ENCODE measurements at places on chromosomes 3 and 15.

- no peak overlapping the region for H3K4me3 ChIP-seq
- no peaks in the 10 kb centered on the region for H3K4me1 ChIP-seq
- H3K36me3 ChIP-seq: no peaks in the 10 kb centered on the region
- no peaks in the 10 kb centered on the region for H3K27me3 ChIP-seq
- H3K27ac ChIP-seq: no peak overlapping the region
- no peak for DNase-seq
Measured at GRCh38 chr3:34807611-34808010, 831.7 kb upstream of the ARPP21 start.

DNA sequence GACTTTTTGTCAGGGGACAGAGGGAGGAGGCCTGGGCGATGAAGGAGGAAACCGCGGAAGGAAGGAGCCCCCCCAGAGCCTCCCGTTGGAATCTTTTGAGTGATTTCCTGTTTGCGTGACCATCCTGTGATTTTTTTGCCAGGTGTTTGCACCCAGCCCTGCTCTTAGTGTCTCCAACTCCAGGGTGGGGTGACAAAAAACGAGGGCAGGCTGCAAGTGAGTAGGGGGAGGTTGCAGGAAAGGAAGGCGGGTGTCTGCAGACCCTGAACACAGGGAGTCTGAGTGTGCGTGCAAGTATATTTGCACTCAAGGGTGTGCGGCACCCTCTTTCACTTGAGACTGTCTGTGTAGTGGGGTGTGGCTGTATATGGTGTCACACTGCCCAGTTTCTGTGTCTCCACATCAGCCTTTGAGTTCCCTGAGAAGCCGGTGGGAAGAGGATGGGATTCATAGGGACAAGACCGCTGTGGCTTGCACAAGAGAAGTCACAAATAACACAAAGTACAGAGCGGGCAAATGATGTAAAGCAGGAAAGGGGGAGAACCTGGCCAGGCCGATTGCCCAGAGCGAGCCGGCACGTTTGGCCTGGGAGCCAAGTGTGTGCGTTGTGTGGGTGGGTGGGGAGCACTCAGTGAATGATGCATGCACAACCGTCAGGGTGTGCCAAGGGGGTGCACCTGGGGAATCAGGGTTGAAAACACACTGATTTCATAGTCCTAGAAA lies 6.6 kb downstream of the ISLR2 start:
- peaks cover 20% of the 10 kb centered on the region for H3K4me1 ChIP-seq
- H3K4me3 ChIP-seq: peak overlapping the region; percentile 70
- no peaks in the 10 kb centered on the region for H3K27me3 ChIP-seq
- H3K27ac ChIP-seq: peak overlapping the region; percentile 74

GRCh38 chr15:43144512-43144911 lies 11.1 kb downstream of the TMEM62 start:
- no peaks in the 10 kb centered on the region for H3K4me1 ChIP-seq
- no peaks in the 10 kb centered on the region for H3K36me3 ChIP-seq
- no peak overlapping the region for H3K4me3 ChIP-seq
- H3K27ac ChIP-seq: no peak overlapping the region
- H3K27me3 ChIP-seq: no peaks in the 10 kb centered on the region
- no peak for DNase-seq

- no peak overlapping the region for H3K4me3 ChIP-seq
- peaks cover 60% of the 10 kb centered on the region for H3K4me1 ChIP-seq
- no peaks in the 10 kb centered on the region for H3K27me3 ChIP-seq
- no peak for DNase-seq
Measured at GRCh38 chr3:188266562-188267274, 112.8 kb downstream of the LPP start.

- H3K27me3 ChIP-seq: no peaks in the 10 kb centered on the region
- no peak for DNase-seq
- peaks cover 66% of the 10 kb centered on the region for H3K36me3 ChIP-seq
- H3K4me3 ChIP-seq: no peak overlapping the region
- peak overlapping the region; percentile 94 for H3K27ac ChIP-seq
- H3K4me1 ChIP-seq: peaks cover 86% of the 10 kb centered on the region
Measured at GRCh38 chr3:172258624-172259023, 189.6 kb downstream of the GHSR start.

GRCh38 chr3:68919000-68919399 lies 13.3 kb downstream of the TAFA4 start:
- no peak overlapping the region for H3K4me3 ChIP-seq
- no peak overlapping the region for H3K27ac ChIP-seq
- H3K4me1 ChIP-seq: no peaks in the 10 kb centered on the region
- no peak for DNase-seq
- peaks cover 18% of the 10 kb centered on the region for H3K27me3 ChIP-seq

All from PC-9 (cell line).